ENCODE measurements at places on chromosomes 13 and 19.

DNA sequence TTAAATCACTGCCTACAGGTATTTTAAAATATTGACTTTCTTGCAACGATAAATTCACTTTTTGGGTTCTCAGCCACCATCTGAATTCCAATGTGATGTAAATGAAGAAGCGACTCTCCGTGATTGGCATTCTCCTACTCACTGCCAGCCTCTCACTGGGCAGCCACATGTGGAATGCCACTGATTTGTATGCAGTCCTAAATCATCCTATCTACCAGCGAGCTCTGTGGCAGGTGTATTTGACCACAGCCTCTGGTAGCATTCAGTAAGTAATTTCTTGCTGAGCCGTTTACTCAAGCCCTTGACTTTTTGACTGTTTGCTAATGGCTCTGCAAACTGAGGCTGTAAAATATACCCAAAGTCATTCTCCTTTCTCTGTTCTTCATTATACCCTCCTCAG lies 559.0 kb upstream of the SLC10A2 start:
- DNase-seq = no peak

GRCh38 chr19:29478578-29479565 lies 46.9 kb upstream of the VSTM2B start:
- no peak for DNase-seq

DNA sequence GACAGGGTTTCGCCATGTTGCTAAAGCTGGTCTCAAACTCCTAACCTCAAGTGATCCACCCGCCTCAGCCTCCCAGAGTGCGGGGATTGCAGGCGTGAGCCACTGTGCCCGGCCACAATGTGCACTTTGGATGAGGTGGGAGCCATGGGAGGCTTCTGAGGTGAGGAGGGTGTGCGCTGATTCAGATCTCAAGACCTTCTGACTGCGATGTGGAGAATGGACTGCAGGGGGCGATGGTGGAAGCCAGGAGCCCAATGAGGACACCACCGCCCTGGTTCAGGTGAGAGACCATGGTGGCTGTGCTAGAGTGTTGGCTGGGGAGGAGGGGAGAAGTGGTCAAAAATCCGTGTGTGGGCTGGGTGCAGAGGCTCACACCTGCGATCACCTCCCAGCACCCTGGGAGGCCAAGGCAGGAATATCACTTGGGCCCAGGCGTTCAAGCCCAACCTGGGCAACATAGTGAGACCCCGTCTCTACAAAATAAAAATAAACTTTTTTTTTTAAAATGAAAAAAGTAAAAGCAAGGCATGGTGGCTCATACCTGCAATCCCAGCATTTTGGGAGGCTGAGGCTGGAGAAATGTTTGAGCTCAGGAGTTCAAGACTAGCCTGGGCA lies 5.6 kb downstream of the INAFM1 start:
- DNase-seq = no peak

GRCh38 chr13:48890391-48890790 lies 85.3 kb upstream of the FNDC3A start:
- DNase-seq = no peak

GRCh38 chr19:28009696-28010095 lies 1203.3 kb downstream of the UQCRFS1 start:
- no peak for DNase-seq

All from foreskin keratinocyte (primary cell).